NCI-H1417 (cell line): ENCODE measurements at places on chromosomes 2 and 18.

DNA sequence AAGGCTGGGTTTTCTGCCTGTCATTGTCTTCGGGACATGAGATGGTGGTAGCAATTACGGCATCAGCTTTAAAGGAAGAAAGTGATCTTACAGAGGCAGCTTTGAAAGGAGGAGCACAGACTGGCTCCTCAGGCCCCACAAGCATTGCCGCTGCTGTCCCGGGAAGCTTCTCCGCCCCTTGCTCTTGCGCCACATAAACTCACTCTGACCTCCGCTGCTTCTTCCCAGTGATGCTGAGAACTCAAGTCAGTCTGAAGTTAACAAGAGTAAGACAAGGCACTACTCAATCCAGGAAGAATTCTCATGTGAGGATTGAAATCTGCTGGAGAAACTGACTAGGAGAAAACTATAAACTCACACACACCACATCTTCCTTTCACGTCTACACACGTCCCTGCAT lies 112.4 kb upstream of the RIOK3 start:
- DNase-seq = peak; percentile 39

GRCh38 chr2:215410932-215411285 lies 25.0 kb downstream of the FN1 start:
- no peak for DNase-seq

DNA sequence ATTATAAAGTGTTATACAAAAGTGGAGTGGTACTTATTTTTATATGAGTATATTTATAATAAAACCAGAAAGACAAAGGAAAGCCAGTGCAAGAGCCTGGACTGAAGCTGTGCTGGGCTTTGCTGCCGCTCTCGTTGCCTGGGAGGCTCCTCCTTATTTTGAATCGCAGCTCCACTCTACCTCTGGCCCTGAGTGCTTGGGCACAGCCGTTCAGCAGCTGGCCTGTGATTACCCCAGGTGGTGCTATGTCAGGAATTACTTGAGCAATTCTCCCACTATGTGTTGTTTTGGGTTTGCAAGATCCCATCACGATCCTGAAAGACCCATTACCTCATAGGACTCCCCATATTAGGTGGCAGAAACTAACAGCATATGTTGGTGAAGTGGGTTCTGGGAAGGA lies 53.0 kb upstream of the LCLAT1 start:
- DNase-seq = peak; percentile 70

DNA sequence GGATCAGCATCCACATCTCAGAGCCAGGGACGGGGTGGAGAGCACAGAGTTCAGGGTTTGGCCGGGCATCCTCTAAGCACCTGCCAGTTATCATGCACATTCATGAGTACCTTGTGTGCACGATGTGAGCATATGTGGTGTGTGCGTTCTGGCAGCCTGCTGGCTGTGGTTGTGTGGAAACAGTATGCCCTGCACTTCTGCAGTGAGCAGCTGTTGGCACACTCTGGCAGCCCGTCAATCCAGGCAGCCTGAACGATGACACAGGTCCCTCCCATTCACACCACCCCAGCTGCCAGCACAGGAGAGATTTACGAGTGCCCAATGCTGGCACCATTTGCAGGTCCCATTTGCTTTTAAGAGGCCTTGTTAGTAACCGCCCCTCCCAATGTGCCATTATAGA lies 74.2 kb downstream of the CD8B2 start:
- DNase-seq = peak; percentile 20

- peak; percentile 25 for DNase-seq
Measured at GRCh38 chr2:233353769-233354499, at the start of gene DGKD. TSS of gene DGKD (plus strand) at chr2:233354494. CDS start at chr2:233354519, 25 bp downstream.

GRCh38 chr2:96912346-96913116 lies 42.7 kb upstream of the SEMA4C start:
- no peak for DNase-seq

DNA sequence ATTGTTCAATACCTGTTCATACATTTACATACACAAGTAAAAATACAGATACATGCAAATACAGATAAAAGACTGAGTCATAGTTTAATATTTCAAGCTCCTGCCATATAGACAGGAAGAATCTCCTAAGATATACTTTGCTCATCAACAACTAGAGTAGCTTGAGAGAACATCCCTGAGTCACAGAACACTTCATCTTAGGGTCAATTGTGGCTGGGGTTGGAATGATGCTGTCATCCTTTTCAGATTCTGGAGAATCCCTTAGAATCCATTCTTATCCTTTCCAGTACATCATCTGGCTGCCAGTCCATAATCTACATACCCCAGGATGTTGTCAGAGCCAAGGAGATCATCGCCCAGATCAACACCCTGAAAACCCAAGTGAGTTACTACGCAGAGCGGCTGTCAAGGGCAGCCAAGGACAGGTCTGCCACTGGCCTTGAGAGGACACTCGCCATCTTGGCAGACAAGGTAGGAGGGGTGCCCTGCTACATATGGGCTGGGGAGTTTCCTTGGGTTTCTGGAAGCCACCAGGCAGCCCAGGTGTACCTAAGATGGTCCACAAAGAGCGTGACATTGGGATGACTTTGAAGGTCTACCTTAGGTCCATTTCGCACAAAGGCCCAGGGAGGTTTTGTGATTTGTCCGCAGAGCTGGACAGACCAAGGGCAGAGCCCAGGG lies 55.7 kb downstream of the COA5 start:
- no peak for DNase-seq

- no peak for DNase-seq
Measured at GRCh38 chr2:39470580-39470979, 33.5 kb upstream of the MAP4K3 start.
